ENCODE measurements at places on chromosomes 11 and 22.

GRCh38 chr11:18594999-18595749 lies 4.4 kb upstream of the MISFA start:
- DNase-seq = no peak

GRCh38 chr11:76424379-76424778 lies 20.4 kb upstream of the EMSY start:
- no peak for DNase-seq

GRCh38 chr11:131685206-131685605 lies 314.8 kb downstream of the NTM start:
- DNase-seq = no peak

DNA sequence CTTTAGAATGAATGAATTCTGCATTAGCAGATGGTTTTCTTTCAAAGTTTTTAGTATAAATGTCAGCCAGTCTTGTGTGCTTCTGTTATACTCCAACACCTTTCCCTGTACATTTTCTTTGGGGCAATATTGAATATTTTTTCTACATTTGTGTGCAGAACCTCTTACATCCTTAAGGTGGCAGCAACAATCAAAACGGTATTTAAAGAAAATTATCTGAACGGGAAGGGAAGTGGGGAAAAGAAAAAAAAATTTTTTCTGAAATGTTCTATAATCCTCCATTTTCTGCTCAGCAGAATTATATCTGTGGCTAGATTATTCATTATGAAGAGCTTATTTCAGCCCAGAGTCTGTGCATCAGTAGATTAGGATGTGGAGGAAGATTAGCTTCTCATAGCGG lies 347.3 kb upstream of the RAG2 start:
- no peak for DNase-seq

GRCh38 chr22:21712751-21713427 lies 22.7 kb downstream of the YPEL1 start:
- DNase-seq = peak; percentile 45

DNA sequence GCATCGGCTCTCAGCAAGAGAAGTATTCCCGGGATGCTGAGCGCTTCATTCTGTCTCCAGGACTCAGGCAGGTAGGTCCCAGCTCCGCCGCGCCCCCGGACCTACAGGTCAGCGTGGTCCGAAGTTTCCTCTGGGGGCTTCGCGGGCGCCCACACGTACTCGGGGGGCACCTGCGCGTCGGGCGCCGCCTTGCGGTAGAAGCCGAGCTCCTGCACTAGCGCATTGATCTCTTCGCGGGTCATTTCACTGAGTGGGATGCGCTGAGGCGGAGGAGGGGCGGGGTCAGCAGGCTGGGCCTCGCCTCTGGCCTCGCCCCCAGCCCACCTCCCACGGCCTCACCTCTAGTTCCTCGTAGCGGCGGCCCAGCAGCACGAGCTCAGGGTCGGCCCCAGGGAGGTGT lies 2.5 kb downstream of the SELENOM start:
- DNase-seq = no peak

DNA sequence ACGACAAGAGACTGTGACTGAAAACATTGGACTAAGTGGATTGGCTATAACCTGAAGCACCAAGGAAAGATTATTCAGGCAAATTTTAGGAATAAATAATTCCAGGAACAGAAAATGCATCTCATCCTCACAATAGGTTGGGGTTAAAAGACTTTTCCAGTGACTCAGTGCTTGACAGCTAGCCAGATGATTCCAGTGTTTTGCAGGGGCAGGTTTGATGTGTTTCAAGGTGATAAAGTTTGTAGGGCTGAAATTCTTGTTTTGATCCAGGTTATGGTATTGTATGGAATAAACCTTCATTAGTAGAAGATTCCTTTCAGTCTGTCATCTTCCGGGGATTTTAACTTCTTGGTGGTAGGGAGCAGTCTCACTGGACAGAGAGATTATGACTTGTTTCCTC lies 2.3 kb downstream of the EXT2 start:
- DNase-seq = no peak

GRCh38 chr22:36017651-36018091 lies 11.0 kb downstream of the RBFOX2 start:
- no peak for DNase-seq

DNA sequence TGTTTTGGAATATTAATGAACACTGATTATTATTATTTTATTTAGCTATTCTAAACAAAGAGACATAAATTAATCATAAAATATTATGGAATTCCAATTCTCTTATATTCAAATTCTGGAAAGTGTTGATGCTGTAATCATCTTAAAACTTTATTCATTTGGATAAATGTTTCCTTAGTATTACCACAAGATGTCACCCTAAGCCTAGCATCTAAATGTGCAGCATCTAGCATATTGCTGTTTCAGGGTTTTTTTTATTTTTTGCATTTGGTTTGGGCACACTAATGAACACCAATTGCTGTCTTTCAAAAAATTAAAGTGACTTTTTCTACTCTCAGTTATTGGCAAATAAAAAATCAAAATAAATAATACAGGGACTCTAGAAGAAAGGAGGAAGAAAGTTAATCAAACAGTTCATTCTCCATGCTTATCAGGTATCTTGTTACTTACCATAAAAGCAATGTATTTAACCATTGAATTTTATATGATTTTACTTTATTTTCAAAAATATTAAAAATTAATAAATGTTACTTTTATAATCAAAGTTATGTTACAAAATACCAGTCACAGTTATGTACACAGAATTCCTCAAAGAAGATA lies 31.8 kb downstream of the DLG2 start:
- DNase-seq = peak; percentile 74

- DNase-seq = no peak
These were observed 5.9 kb upstream of the OSBPL5 start for GRCh38 chr11:3170756-3171650.

DNA sequence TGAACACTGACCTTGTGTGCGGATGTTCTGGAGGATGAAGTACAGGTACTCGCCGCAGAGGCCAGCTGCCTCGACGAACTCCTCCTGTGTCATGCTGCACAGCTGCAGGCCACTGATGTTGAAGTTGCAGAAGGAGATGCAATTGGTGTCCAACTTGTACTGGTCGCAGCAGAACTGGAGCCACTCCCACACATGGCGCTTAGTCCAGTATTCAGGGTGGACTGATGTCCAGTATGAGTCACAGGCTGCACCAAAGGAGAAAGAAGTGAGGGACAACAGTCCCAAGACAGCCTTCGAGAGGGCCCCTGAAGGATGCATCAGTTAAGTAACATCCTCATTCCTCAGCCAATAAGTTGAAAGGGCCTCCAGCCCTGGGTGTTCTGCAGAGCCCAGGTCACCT lies 20.1 kb downstream of the ELF5 start:
- no peak for DNase-seq

DNA sequence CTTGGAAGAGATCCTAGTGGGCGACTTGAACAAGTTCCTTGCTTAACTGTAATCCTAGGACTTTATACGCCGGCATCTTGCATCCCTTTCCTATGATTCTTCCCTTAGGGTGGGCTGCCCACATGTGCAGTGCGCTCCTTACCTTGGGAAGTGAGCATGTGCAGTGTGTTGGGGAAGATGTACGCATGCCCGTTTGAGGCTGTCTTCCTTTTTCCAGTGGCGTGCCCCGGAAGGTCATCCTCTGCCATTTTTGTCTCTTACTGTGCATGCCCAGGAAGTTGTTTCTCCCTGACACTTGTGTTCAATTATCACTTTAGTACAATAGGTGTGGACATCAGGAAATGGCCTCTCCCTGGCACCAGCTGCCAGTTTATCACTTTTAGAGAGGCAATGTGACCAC lies 936.5 kb downstream of the TBC1D22A start:
- no peak for DNase-seq

DNA sequence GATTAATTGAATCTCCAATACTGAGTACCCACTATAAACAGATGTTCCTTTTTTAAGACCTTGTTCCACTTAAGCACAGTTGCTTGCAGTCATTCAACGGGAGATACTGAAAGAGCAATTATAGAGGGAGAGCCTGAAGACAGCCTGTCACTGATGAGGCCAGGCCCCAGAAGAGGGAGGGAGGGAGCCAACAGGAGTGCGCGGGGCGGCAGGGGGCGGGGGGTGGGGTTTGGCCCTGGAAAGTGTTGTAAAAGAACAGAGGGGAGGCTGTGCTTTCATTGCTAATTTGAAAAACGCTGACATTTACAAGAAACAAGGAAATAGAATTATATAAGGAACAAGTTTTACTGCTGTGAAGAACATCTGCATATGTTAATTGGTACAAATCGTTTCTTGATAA lies 53.1 kb downstream of the MAP6 start:
- DNase-seq = no peak

DNA sequence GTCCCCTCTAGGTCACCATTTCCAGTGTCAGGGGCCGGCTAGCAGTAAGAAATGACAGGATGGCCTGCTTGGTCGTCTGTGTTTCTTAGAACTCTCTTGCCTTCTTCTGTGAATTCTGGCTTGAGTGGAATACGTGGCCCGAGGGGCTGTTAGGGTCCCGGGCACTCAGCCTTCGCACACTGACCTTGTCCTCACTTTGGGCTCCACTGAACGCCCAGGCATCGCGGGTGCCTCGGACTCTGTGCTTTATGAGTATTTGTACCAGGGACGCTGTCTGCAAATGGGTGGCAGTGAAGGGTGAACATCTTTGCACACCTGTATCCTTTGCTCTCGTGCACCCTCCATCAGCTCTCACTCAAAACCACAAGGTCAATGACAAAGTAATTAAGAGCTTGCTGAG lies 123.4 kb upstream of the ANO1 start:
- DNase-seq = no peak

- no peak for DNase-seq
These were observed 22.5 kb upstream of the KRTAP5-6 start for GRCh38 chr11:1674173-1675131.

GRCh38 chr11:3146612-3147256 lies 18.4 kb downstream of the OSBPL5 start:
- DNase-seq = no peak

- peak; percentile 44 for DNase-seq
These were observed 8.0 kb upstream of the HTATIP2 start for GRCh38 chr11:20355221-20356219.

DNA sequence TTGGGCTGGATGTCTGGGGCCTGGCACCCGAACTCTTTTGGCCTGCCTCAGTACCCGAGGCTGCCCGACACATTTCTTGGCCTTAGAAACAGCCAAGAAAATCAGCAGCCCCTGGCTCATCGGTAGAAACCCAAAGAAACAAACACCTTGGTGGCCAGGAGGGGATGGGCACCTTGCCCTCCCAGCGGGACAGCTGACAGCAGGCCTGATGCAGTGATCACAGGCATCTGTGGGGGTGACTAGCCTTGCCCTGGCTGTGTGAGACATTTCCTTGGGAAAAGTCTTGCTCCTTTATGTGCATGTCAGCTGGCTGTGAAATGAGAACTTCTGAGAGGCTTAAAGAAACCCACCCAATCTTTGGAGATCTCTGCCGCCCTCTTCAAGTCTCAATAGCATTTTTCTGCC lies 60.9 kb downstream of the SMIM38 start:
- DNase-seq = no peak

GRCh38 chr11:76026281-76026680 lies 180.0 kb downstream of the WNT11 start:
- no peak for DNase-seq

DNA sequence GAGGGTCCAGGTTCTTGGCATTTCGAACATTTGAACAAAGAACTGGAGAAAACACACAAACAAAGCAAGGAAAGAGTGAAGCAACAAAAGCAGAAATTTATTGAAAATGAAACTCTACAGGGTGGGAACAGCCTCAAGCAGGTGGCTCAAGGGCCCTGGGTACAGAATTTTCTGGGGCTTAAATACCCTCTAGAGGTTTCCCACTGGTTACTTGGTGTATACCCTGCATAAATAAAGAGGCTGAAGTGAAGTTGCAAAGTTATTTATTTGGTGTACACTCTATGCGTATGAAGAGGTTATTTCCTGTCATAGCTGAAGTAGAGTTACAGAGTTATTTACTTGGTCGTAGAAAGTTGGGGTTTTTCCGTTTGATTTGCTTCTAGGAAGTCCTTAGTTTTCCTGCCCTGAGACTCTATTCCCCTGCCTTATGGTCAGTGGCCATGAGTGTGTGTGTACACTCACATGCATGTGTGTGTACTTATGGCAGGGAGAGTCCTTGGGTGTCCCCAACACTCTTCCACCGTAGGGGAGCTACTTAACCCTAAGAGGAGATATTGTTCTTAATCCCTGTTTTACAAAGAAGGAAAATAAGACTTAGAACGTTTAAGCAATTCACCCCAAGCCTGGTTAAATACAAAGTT lies 5.6 kb upstream of the SMCO4 start:
- no peak for DNase-seq

DNA sequence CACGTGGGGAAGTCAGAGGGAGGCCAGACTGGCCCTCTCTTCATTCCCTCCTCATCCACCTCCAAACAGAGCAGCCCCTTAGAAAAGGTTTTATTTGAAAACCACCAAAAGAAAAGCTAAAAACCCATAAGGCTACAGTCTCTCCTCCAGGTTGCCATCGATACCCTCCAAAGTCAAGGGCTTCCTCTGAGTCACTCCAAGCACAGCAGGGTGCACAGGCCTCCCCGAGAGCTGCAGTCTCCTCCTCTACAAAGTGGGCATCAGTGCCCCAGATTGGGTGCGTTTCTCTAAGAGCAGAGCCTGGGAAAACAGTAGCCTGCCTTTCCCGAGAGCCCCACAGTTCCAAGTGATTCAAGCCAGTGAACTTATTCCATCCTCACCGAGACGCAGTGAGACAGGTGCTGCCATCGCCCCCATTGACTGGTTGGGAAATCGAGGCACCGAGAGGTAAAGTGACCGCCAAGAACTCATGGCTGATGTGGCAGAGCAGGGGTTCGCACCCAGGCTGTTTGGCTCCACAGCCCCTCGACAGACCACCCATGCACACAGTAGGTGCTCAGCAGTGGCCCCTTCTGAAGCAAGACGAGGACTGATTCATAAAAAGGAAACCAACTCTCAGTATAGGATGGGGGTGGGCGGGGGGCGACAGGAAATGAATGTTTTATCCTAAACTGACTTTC lies 91.7 kb upstream of the SHISAL1 start:
- no peak for DNase-seq

- peak; percentile 43 for DNase-seq
These were observed 573 bp downstream of the PPFIA1 start for GRCh38 chr11:70270877-70271648.

DNA sequence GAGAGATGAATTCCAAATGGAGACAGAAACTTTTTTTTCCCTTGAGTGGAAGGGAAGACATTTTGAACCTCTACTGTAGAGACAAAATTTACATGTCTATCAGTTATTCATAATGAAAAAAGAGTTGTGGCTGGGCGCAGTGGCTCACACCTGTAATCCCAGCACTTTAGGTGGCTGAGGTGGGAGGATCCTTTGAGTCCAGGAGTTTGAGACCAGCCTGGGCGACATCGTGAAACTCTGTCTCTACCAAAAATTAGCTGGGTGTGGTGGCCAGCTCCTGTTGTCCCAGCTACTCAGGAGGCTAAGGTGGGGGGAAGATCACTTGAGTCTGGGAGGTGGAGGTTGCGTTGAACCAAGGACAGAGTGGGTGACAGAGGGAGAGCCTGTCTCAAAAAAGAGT lies 4.1 kb downstream of the EED start:
- no peak for DNase-seq

All from inflammatory macrophage treated with lipopolysaccharide for 1 hour (primary cell).